ENCODE measurements at places on chromosomes 1 and 21.

DNA sequence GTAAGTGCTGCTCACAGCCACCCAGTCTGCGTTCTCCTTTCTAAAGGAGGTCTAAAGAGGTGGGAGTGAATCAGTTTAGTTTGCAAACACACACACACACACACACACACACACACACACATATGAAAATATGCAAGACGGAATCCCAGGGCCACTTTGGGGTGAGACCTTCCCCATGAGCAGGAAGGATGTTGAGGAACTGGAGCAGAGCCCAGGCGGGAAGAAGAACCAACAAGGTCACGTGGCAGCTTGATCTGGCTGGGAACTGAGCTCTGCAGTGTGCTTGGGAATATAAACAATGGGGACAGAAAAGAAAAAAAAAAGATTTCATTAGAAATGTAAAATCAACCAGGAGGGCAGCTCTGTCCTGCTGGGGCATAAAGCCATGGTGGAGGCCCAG is 32.6 kb downstream of the OR2G3 start:
- no peak overlapping the region for H3K4me3 ChIP-seq
- no peaks in the 10 kb centered on the region for H3K27me3 ChIP-seq
- DNase-seq = no peak
- H3K4me1 ChIP-seq = no peaks in the 10 kb centered on the region

DNA sequence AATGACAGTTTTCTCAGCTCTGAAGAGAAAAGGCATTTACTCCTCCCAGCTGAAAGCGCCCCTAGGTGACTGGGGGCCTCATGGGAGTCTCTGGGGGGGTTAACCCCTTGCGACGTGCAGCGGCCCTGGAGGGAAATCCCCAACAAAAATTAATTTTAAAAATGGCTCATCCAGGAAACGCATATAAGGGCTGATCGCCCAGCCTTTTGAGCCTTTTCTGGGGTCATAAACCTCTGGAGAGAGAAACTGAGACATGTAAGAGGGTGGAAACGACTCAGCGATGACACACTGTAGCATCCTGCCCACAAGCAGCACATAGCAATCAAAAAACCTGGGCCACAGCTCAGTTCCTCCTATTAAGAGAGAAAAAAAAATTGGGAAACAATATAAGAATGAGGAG is 20.4 kb upstream of the HPDL start:
- H3K27ac ChIP-seq = no peak overlapping the region
- no peak overlapping the region for H3K4me3 ChIP-seq
- no peaks in the 10 kb centered on the region for H3K27me3 ChIP-seq
- no peaks in the 10 kb centered on the region for H3K36me3 ChIP-seq
- DNase-seq = no peak

GRCh38 chr1:27392096-27392777 is at the start of gene GPR3:
GPR3 (plus strand) TSS chr1:27392622; CDS start chr1:27393799, 1,177 bp downstream.
- no peaks in the 10 kb centered on the region for H3K27me3 ChIP-seq
- peak; percentile 93 for DNase-seq
- no peaks in the 10 kb centered on the region for H3K36me3 ChIP-seq
- peak within 1 kb of the TSS; percentile 58 for H3K4me3 ChIP-seq
- H3K27ac ChIP-seq = no peak within 1 kb of the TSS

- peak; percentile 31 for DNase-seq
- no peaks in the 10 kb centered on the region for H3K27me3 ChIP-seq
- H3K27ac ChIP-seq = peak overlapping the region; percentile 34
- H3K4me1 ChIP-seq = peaks cover 7% of the 10 kb centered on the region
- no peak overlapping the region for H3K4me3 ChIP-seq
Measured at GRCh38 chr1:94801919-94802546, 18.1 kb upstream of the SLC44A3 start.

- H3K4me1 ChIP-seq = no peaks in the 10 kb centered on the region
- no peak overlapping the region for H3K4me3 ChIP-seq
- H3K36me3 ChIP-seq = no peaks in the 10 kb centered on the region
- DNase-seq = no peak
- no peak overlapping the region for H3K27ac ChIP-seq
Measured at GRCh38 chr1:182770232-182770631, 19.3 kb upstream of the NPL start.

DNA sequence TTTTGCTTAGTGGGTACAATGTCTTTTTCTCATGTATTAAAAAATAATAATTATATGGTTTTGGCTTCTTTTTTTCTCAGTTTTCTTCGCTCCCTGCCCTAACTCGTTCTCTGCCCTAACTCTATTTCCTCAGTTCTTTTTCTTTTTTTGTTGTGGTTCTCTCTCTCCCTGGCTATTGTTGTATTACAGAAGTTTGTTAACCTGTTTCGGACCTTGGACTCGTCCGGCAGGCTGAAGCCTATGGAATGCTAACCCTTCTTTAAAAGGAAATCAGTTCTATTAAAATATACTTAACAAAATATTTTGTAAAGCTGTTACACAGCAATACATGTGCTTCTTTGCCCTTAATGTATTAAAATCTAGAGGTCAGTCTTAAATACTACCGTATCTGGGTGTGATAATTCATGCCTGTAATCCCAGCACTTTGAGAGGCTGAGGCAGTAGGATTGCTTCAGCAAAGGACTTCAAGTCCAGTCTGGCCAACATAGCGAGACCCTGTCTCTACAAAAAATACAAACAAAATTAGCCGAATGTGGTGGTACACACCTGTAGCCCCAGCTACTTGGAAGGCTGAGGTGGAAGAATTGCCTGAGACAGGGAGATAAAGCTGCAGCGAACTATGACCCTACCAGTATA is 64.1 kb downstream of the ANGPTL1 start:
- H3K4me1 ChIP-seq = no peaks in the 10 kb centered on the region
- H3K36me3 ChIP-seq = no peaks in the 10 kb centered on the region
- H3K27me3 ChIP-seq = no peaks in the 10 kb centered on the region
- no peak overlapping the region for H3K27ac ChIP-seq

GRCh38 chr21:32137266-32137665 is 141.6 kb downstream of the MIS18A start:
- H3K36me3 ChIP-seq = no peaks in the 10 kb centered on the region
- no peak overlapping the region for H3K4me3 ChIP-seq
- no peaks in the 10 kb centered on the region for H3K4me1 ChIP-seq

- no peak overlapping the region for H3K4me3 ChIP-seq
- H3K27me3 ChIP-seq = no peaks in the 10 kb centered on the region
Measured at GRCh38 chr1:22922640-22923039, 50.0 kb downstream of the LACTBL1 start.
